Activated T-cell treated with anti-CD3 and anti-CD28 coated beads for 4 hours (primary cell): ENCODE measurements at places on chromosomes 2 and 18.
A peak's percentile ranks its signal among the peaks of the same experiment; 100 is the strongest.

- no peak for DNase-seq
These were observed 44.2 kb downstream of the GLI2 start for GRCh38 chr2:120779781-120780283.

DNA sequence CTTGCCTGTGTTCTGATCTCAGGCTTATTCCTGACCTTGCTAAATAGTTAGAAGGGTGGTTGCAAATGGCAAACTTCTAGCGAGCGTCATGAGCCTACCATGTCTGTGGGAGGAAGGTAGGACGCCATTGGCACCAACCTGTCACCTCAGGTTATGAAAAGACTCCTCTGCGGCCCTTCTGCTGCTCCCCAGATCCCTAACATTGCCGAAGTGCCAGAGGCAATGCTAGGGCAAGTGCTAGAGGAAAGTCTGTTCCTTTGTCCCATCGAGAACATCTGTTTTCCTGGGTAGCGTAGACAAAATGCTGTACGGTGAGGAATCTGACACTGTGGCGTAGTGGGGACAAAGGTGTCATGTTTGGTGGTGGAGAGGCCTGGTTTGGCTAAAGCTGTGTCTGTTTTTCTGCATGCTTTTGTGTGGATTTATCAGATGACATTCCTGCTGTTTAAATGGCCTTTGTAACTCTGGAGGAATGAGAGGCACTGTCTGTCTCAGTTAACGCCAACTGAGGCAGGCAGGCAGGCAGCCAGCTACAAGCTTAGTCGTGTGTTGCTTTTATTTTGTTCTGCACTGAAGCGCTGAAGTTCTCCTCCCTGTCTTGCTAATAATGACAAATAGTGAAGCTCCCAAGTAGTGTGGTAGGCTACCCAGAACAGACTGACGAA, 94.1 kb downstream of the PRPF40A start:
- no peak for DNase-seq

GRCh38 chr2:242002944-242003343, 133.4 kb downstream of the RTP5 start:
- DNase-seq, result no peak

GRCh38 chr2:211132046-211132445, 575.6 kb downstream of the CPS1 start:
- DNase-seq, result no peak

- no peak for DNase-seq
These were observed 140.0 kb downstream of the ZEB2 start for GRCh38 chr2:144379851-144380311.

DNA sequence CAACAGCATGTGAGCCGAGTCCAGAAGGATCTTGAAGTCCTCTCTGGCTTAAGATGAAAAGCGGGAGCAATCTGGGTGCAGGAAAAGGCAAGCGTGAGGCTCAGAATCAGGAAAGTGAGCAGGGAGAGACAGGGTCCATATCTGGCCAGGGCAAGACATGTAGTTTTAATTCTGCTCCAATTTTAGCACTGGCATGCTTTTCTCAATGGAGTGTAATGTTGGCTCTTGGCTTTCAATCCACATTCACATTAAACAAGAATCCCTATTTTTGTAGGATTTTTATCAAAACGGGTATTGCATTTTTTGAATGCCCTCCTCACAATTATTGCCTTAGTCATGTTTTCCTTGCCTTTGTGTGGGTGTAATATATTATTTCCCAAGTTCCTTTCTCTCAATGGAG, 6.0 kb downstream of the SPATA3 start:
- no peak for DNase-seq

GRCh38 chr2:120828829-120829632, 93.4 kb downstream of the GLI2 start:
- DNase-seq, result no peak

DNA sequence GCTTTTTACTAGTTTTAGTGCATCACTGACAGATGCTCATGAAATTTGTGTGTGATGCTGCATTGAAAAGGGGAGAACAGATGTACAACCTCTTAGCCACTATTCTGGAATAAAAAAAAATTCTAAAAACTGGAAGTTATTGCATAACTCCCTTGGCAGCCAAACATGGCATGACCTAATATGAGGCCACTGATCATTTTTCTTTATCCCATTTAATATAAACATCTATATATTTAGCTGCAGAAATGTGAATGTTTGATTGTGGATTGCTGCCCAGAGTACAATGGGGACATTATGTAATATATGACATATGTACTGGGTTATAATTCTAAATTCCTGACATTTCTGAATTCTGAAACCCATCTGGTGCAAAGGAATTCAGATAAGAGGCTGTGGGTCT, 86.5 kb downstream of the CDCA7 start:
- DNase-seq, result no peak

GRCh38 chr2:73238149-73238548, 4.0 kb downstream of the CCT7 start:
- DNase-seq, result no peak

GRCh38 chr2:173574324-173575112, 219.8 kb downstream of the CDCA7 start:
- no peak for DNase-seq

DNA sequence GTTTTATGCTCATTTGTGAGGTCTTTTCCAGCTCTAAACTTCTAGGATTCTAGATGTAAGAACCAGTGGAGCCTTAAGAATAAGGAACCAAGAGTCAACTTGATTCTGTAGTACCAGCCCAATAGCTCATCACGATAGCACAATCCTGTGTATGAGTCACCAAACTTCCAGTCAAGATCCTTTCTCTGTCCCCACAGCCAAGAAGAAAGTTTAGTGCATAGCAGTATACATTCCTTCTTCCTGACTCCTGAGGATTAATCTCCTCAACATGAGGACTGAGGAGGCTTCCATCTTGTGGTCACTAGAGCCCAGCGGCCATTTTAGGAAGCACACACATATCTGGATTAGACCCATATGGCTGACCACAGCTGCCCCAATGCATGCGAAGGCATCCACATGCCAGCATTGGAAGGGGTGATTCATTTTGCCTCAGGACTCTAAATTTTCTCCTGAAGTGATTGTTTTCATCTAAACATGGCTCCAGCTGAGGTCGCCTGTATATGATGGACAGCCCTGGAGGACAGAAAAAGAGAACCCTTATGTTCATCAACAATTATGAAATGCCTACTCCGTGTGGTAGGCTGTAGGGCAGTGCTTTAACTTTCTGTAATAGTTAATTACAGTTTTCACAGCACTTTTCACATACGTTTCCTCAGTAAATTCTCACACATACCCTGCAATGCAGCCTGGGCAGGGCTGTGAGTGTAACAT, 53.5 kb downstream of the RASGRP3 start:
- DNase-seq, result no peak

- no peak for DNase-seq
These were observed 258.3 kb downstream of the HAUS1 start for GRCh38 chr18:46362533-46362932.

DNA sequence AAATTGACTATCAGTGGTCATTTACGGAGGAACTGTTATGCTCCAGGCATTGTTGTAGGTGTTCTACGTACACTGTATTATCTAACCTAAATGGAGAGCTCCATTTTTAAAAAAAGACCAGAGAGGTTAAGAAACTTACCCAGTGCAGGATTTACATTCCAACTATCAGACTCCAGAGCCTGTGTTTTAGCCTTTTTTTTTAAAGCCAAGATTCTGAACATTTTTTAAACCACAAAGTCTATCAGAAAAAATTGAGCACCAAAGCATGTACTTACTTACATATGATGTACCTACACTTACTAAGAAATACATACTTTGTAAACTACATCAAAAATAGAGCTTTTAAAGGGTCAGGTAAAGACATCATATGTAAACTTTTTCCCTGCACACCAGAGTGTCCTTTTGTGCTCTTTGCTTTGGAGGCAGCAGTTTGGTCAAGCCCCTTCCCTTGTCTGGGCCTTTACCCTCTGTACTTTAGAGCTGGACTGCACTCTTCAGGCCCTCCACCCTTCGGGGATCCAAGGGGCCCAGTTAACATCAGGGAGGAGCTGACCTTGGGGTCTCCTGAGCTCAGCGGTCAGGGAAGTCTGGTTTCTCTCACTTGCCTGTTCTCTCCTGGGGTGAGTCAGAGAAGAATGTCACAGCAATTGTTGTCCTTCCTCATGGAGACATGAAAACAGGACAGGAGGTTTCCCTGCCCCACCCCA, 58.4 kb downstream of the ITGB1BP1 start:
- no peak for DNase-seq

DNA sequence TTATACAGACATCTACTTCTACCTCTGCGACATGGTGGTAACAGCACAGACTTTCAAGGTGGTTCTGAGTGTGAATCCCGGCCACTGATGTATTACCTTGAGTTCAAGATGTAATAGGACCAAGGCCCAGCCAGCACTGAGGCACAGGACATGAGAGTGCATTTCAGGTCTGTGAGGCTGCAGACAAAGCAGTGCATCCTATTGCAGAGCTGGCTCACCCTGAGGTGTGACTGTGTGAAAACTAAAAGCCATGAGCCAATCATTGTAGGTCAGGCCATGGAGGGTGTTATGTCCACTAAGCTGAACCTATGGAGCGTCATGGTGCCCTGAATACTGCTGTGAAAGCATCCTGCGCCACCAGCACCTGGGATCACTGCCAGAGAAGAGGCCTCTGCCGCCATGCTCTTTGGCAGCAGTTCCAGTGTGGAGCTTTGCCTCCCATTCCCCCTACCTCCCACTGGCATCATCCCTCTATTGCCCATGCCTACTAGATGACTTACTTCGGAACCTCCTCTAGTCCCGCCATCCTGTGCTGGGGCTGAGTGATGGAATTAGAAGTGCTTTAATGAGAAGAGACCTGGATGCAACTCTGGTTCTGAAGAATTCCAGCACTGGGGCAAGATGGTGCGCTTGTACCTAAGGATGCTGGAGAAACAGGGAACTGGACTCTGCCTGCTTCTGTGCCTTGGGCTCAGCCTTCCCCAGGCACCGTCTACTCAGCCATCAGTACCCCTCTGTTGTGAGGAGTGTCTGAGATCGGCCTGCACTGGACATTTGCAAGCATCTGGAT, 112.0 kb upstream of the RMDN2 start:
- no peak for DNase-seq

- no peak for DNase-seq
These were observed 14.3 kb upstream of the PIEZO2 start for GRCh38 chr18:11163665-11164064.

DNA sequence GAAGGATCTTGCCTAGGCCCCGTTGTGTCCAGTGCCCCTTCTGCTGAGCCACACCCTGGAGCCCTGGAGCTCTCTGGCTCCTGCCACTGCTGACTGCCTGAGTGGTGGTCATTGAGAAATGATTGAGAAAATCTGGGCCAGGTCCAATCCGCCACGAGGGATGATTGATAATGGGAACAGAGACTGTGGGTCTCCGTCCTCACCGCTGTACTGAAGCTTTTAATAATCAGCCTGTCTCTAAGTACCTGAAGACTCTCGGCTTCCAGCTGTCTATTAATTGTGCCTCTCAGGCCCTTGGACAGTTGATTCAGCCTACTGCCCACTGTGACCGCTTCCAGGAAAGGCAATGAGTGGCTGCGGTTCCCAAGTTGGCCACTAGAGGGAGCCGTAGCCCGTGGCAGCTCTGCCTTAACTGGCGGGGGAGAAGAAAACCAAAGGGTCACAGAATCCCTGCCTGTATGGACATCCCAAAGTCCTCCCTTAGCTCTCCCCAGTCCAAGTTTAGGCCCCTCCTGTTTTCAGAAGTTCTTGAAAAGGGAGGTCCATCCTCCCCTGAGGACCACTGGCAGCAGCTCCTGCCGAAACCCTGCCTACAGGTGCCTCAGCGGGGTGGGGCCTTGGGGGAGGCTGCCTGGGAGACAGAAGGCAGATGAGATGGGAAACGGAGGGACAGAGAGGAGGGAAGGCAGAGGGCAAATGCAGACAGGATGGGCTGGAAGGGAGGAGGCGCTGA, 213.6 kb downstream of the TNS1 start:
- peak; percentile 71 for DNase-seq

- no peak for DNase-seq
These were observed 3.0 kb downstream of the DPP4 start for GRCh38 chr2:162071001-162071400.

DNA sequence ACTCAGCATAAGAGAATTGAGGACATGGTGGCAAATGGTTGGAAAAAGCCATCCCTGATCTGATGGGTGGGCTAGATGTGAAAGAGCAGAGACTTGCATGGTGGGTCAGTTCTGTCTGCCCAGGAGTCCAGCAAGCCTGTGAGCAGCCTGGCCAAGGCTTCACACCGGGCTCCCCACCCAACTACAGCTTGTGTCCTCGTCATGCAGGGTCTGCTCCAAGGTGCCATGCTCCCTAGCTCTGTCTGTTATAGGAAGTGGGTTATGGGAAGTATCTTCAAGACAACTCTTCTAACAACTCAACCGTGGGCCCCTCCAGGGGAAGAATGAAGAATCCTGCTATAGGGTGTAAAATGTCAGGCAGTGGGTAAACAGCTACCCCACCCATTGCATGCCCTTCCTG, 97.4 kb downstream of the ADD2 start:
- DNase-seq, result no peak

GRCh38 chr2:68237404-68237803, 14.9 kb downstream of the PPP3R1 start:
- DNase-seq, result no peak

DNA sequence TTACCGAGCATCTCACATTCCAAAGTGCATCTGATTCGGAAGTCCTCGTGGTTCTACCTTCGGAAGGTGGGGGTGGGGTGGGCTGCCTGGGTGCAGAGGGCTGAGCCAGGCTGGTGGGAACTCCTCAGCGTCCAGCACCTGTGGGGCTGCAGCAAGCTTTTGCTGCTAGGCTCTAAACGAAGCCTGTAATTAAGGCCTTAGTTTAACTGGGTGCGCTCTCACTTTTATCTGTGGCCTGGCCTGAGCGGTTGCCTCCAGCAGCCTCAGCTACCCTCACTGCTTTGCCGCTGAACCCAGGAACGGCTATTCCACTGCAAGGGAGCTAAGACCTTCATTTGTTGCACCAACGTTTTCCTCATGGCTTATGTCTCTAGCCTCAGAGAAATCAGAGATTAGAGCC, 48.4 kb downstream of the TMEM17 start:
- no peak for DNase-seq

- DNase-seq, result no peak
These were observed 25.5 kb upstream of the CEP68 start for GRCh38 chr2:65030476-65031332.

GRCh38 chr2:236946871-236947270, 138.8 kb upstream of the COPS8 start:
- DNase-seq, result no peak

DNA sequence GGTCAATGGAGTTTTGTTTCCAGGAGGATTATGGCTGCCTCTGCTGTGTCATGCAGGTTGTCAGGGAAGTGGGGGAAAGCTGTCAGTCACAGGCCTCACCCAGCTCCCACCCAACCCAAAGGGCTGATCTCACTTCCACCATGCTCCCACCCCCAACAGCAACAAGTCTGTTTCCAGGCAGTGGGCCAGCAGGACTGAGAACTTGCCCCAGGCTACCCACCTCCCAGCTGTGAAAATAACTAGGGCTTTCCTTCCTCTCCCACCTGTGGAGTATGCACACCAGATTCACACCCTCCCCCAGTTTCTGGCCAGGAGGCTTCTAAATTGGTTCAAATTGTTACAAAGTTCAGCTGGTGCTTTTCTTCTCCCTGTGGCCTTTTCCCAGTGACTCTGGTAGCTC, 95.6 kb upstream of the ACVR1 start:
- no peak for DNase-seq
